ENCODE measurements at places on chromosomes 5 and 9.

DNA sequence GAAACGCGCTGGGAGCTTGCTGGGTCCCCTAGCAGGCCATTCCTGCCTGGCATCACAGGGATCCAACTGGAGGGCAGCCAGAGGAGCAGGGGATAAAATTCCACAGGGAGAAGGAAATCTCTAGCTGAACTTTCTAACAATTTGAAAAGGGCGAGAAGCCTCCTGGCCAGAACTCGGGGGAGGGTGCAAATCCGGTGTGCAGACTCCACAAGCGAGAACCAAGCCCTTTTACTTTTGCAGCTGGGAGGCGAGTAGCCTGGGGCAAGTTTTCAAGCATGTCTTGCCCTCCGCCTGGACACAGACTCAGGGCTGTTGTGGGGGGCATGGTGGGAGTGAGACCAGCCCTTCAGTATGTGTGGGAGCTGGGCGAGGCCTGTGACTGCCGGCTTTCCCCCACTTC lies 14.3 kb upstream of the POU5F2 start:
- no peak for DNase-seq

DNA sequence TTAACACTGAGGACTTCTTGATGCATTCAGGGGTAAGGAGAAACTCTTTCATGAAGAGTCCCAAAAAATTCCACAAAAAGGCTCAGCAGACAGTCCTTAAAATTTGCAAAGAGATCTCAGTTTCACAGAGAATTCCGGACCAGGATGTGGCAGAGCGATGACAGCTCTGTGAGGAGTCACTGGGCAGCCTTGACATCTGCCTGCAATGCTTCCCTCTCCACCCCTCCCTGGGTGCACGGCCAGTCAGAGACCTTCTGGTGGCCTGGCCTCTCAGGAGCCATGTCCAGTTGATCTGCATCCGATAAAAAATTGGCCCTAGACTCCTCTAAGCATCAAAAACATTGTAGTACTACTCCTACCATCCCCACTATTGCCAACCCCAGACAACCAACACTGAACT lies 76.8 kb downstream of the MACROH2A1 start:
- no peak for DNase-seq

- no peak for DNase-seq
Observed at GRCh38 chr9:97271292-97271691, 36.2 kb upstream of the CCDC180 start.

GRCh38 chr5:138492560-138493045 lies 27.3 kb downstream of the EGR1 start:
- no peak for DNase-seq

- DNase-seq: no peak
Observed at GRCh38 chr5:173984218-173984617, 4.8 kb upstream of the C5orf47 start.

- DNase-seq: no peak
Observed at GRCh38 chr5:160185626-160186360, 43.5 kb upstream of the FABP6 start.

GRCh38 chr5:44801992-44802391 lies 6.8 kb upstream of the MRPS30 start:
- no peak for DNase-seq

DNA sequence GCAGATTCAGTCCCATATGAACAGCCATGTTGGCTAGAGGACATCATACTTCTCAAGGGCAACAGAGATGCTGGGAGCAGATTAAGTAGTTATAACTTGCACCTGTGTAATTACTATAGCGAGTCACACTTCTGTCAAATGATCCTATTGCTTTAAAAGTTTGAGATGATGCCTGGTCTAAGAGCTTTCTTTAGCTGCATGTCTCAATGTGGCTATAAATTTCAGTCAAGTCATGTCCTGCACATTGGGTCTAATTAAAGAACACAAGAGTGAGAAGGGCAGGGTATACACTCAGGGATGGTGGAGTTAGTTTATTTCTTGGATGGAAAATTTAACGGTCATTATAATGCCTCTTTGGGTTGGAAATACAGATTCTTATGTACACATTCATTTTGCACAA lies 557.3 kb downstream of the RAB3C start:
- no peak for DNase-seq

DNA sequence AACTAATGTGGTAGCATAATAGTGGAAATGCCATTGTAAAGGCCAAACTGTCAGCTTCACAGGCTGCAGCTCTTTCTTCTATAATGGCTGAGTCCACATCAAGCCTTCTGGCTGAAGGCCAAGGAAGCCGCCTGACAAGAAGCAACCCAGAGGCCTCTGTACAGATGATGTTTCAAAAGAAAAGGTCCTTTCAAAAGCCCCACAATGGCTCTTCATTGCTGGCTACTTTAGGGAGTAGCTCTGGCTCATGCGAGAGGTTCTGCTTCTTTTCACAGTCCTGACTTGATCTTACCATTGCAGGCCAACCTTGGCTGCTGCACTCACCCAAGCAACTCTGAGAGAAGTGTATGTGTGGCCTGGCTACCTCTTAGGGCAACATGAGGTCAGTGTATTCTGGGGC lies 54.5 kb upstream of the EQTN start:
- DNase-seq: no peak

GRCh38 chr9:95461448-95462248 lies 55.1 kb downstream of the PTCH1 start:
- no peak for DNase-seq

GRCh38 chr5:9197881-9198260 lies 348.0 kb downstream of the SEMA5A start:
- DNase-seq: no peak

- DNase-seq: no peak
Observed at GRCh38 chr5:113092683-113093082, 116.1 kb downstream of the DCP2 start.

DNA sequence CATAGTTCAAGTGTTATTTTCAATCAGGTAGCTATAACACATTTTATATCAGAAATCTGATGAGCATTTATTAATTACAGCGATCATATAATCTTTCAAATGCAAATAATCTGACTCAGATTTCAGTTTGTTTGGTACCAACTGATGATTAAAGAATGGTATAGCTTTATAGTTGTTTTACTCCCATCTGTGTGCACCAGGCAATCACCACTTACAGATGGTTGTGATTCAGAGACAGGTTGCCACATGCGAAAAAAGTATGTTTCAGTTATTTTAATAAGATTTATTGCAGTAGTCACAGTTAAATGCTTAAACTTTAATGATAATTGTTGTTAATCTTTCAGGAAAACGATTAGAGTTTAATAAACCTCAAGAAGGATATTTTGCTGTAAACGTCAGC lies 155.1 kb upstream of the ARRDC3 start:
- no peak for DNase-seq

- no peak for DNase-seq
Observed at GRCh38 chr9:108863891-108864290, 1.8 kb downstream of the ACTL7A start.

DNA sequence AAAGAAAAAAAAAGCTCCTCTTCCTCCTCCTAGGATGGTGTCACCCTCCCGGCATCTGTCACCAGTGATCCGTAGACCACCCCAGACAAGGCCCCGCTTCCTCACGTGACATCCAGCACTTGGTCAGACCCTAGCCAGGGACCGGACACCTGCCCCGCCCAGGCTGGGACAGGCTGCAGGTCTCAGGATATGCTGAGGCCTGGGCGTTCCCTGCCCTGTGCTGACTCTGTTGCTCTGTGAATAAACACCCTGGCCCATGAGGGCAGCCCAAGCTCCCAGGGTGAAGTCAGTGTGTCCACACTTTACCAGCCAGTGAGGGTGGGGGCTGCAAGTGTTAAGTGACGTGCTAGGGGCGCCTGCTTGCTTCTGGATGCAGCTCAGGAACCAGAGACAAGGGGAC lies 5.6 kb downstream of the EDF1 start:
- DNase-seq: no peak

DNA sequence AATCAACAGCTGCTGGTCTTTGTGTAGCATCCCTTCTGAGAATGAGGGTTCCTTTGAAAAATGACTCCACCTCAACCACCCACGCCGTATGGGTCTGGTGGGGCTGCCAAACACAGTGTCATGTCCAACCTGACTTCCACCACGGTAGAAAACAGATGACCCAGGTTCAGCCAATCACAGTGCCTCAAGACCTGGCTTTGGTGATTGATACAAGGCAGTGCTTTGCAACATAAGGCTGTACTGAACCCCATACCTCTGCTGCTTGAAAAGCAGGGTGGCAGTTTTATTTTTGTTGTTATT lies 11.5 kb upstream of the TGFBR1 start:
- peak; percentile 65 for DNase-seq

DNA sequence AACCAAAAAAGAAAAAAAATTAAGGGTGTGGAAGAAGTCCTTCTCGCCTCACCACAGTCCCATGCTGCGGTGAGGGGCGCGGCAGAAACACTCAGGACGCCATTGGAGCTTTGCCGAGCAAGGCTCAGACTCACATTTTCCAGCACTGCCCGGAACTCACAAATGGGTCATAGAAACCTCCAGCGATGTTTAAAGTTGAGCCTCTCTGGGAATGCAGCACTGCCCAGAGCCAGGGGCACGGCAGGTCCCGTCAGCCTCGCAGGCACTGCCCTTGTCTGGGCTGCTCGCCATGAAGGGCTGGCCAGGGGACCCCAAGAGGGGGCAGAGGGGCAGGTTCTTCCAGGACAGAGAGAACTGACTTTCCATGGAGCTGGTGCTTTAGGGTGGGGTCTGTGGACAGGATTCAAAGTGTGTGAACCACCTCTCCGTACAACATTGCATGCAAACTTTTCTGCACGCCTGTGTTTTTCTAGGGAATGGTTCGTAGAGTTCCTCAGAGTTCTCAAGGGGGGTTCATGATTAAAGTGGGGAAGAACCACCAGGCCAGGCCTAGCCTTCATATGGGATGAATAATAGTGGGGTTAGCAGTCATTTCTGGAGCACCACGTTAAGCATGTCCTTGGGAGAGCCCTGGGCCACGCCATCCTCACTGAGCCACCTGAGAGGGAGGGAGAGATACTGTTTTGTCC lies 38.4 kb downstream of the PRRX2 start:
- DNase-seq: no peak

GRCh38 chr9:134271338-134272301 lies 54.6 kb upstream of the RXRA start:
- no peak for DNase-seq

DNA sequence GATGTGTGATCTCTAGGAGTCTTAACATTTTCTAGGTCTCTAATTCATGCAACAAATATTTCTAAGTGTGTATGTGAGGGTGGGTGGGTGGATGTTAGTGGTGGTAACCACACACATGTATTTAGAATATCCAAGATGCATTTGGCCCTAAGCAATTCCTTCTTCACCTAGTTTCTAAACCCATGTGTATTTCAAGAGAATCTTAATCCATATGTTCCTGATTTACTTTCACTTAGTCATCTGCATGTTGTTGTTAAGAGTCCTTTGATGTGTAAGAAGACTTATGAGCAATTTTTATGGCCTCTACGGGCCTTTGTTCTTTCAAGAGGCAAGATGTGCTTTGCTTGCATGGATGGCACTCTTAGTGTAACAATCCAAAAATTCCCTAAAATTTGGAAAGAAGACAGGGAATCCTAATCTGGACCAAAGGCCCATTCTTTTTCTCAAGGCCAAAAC lies 282.6 kb downstream of the SPATA31D1 start:
- no peak for DNase-seq

DNA sequence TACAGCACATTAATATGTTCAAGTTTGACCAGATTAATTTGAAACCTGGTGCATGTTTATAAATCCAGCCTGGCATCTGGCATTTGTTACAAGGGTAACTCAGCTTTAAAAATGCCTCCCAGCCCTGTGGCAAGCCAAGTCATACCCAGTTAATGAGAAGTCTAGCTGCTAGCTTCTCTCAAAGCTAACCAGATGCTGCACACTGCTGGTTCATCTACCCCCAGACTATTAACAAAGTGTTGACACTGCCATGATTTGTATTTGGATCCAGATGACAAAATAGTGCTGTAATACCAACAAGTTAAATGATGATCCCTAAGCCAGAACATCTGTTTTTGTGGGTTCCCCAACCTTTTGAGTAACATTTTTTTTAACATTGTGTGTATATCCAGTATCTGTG lies 573.7 kb upstream of the DAB2 start:
- no peak for DNase-seq

GRCh38 chr9:14354201-14354600 lies 40.3 kb upstream of the NFIB start:
- DNase-seq: no peak

- no peak for DNase-seq
Observed at GRCh38 chr9:76255781-76256455, 138.3 kb downstream of the RFK start.

- no peak for DNase-seq
Observed at GRCh38 chr5:124733329-124733650, 13.1 kb downstream of the ZNF608 start.

GRCh38 chr9:132324425-132324824 lies 30.4 kb downstream of the SETX start:
- no peak for DNase-seq

DNA sequence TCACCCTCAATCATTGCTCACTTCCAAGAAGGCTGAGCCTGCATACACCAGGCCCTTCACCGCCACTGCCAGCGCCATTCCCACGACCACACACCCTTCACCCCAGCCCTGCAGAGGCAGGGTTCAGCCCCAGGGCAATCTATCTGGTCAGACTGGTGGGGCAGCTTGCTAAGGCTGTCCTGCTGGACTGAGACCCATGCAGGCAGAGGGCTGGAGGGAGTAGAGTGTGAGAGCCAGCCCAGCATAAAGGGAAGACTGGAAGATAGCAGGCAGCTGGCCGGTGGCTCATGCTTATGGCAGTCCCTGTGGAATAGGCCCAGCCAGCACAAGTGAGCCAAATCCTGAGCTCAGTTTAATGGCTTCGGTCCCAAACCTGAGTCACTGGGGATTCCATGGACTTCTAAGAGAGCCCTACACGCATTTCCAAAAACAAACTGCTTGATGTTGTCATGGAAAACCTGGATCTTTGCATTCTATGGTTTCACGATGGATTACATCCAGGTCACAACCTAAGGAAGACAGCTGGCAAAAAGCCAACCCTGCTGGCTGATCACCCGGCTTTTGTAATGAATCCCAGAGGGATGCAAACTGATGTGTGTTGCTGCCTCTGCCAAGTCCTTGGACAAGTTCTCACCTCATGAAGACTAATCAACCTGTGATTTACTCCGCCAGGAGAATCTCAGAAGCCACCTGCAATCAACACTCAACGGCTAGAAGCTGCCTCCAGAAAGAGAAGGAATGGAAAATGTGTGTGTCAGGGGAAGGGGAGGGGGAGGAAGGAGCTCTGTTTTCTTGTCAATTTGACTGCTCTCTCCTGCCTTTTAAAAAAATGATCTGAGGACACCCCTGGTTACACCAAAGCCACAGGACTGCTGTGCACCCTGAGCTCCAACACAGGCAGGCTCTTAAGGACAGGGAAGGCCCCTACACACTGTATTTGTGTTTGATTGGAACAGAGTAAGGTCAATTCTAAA lies 143.6 kb downstream of the LHFPL2 start:
- no peak for DNase-seq

DNA sequence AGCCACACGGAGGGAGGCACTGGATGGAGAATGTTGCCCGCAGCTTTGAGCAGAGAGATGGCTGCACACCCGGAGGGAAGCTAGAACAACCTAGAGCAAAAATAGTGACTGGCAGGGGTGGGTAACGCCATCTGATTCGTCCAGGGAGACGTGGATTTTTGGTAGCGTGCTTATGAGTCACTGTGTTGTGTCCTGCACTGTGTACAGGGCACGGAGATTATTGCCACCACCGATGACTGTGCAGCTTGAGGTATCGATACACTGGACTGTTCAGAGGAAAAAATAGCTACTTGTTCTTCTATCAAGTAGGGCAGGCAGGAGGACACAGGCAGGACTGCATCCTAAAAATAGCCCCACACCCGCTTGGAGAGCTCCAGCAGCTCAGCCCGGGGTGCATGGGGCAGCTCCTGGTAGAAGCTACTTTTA lies 6.0 kb downstream of the UBE2QL1 start:
- no peak for DNase-seq

- no peak for DNase-seq
Observed at GRCh38 chr9:127989094-127989493, 8.3 kb upstream of the EEIG1 start.

Data from activated naive CD8-positive, alpha-beta T cell treated with anti-CD3 and anti-CD28 coated beads, Interleukin-2, amount 10 ng/mL, durations not matched to agents 7 days and 5 days (primary cell).